ENCODE measurements at places on chromosomes 16 and 17. TPM values are rescaled to one million over a fixed set of nuclear protein-coding genes. Genes with fewer than 3 reads are reported as not detected.

GNG13 gene
- total RNA-seq = not detected

BCL6B gene
- not detected for total RNA-seq

CPHXL2 gene
- not detected for total RNA-seq

GRCh38 chr16:58515871-58516767 is 802 bp downstream of the SETD6 start:
- H3K27me3 ChIP-seq = no peaks in the 10 kb centered on the region
- peak overlapping the region; percentile 75 for H3K4me3 ChIP-seq
- H3K27ac ChIP-seq = peak overlapping the region; percentile 26
- H3K36me3 ChIP-seq = peaks cover 36% of the 10 kb centered on the region
- peak; percentile 76 for DNase-seq
- H3K4me1 ChIP-seq = peaks cover 8% of the 10 kb centered on the region

DNA sequence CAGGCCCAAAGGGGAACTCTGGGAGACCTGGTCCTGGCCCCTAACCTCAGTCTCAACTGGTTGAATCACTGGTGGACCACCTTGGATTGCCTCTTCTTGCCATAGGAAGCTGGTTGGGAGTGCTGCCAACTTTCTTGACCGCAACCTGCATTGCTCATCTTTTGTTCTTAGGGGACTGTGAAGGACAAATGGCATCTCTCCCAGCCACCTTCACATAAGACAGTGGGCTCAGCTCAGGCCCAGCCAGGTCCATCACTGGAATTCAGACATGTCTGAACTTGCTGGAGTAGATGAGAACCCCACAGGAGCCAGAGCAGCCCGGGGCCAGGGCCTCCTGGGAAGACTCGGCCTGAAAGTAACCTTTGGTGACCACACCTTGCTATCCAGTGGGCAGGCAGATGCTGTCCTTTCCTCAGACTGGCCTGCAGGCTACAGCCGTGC is 18.8 kb downstream of the ADORA2B start:
- peaks cover 40% of the 10 kb centered on the region for H3K4me1 ChIP-seq
- H3K27me3 ChIP-seq = no peaks in the 10 kb centered on the region
- peak overlapping the region; percentile 70 for H3K27ac ChIP-seq
- no peak overlapping the region for H3K4me3 ChIP-seq

- H3K27me3 ChIP-seq = no peaks in the 10 kb centered on the region
- no peak overlapping the region for H3K4me3 ChIP-seq
- H3K4me1 ChIP-seq = peaks cover 15% of the 10 kb centered on the region
- peak; percentile 84 for DNase-seq
- H3K27ac ChIP-seq = no peak overlapping the region
- no peaks in the 10 kb centered on the region for H3K36me3 ChIP-seq
Measured at GRCh38 chr17:72967277-72967970, 125.1 kb downstream of the SLC39A11 start.

DNA sequence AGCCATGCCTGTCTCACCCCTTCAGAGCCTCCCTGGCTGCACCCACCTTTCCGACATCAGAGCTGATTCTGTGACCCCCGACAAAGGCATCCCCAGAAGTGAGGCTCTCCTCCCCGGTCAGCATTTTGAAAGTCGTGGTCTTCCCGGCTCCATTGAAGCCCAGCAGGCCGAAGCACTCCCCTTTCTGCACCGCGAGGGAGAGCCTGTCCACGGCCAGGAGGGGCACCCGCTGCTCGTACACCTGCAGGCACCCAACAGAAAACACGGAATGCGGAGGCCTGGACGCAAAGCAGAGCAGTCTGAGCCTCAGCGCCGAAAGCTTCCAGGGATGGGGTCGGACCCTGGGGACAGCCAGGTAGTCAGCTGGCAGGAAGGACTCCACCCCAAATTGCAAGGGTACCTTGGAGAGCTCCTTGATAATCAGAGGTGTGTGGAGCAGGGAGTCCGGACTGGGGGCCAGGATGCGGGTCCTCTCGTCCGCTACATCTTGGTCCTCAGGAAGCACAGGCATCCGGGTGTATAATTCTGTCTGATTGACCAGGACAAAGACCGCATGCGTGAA is 13.1 kb upstream of the RNPS1 start:
- H3K27ac ChIP-seq = no peak overlapping the region
- DNase-seq = peak; percentile 76
- H3K36me3 ChIP-seq = no peaks in the 10 kb centered on the region
- H3K27me3 ChIP-seq = peaks cover 36% of the 10 kb centered on the region
- no peak overlapping the region for H3K4me3 ChIP-seq
- H3K4me1 ChIP-seq = no peaks in the 10 kb centered on the region

- DNase-seq = no peak
- peaks cover 44% of the 10 kb centered on the region for H3K4me1 ChIP-seq
Measured at GRCh38 chr17:64632606-64633005, 29.5 kb downstream of the SMURF2 start.

DNA sequence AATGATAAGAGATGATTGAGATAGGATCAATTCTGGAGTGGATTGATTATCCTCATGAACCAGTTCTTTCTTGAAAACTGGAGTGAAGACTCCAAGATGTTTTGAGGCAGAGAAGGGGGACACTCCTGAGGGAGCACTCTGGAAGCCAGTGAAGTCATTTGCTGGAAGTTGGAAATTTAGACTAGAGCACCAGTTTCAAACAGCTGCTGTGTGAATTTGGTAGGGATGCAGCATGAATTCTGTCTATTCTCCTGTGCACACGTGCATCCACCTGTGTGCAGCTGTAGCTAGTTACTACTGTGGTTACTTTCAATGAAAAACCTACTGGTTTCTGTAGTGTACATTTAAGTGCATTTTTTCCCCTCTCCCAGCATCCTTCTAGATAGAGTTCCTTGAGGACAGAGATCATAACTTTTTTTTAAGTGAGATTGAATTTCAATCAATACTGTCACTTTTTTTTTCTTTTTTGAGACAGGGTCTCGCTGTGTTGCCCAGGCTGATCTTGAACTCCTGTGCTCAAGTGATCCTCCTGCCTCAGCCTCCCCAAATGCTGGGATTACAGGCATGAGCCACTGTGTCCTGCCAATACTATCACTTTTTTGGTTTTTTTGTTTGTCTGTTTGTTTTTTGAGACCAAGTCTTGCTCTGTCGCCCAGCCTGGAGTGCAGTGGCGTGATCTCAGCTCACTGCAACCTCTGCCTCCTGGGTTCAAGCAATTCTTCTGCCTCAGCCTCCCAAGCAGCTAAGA is 65.9 kb downstream of the TUBD1 start:
- no peak for DNase-seq
- no peak overlapping the region for H3K4me3 ChIP-seq
- peaks cover 63% of the 10 kb centered on the region for H3K4me1 ChIP-seq
- no peaks in the 10 kb centered on the region for H3K27me3 ChIP-seq
- peak overlapping the region; percentile 99 for H3K27ac ChIP-seq

DNA sequence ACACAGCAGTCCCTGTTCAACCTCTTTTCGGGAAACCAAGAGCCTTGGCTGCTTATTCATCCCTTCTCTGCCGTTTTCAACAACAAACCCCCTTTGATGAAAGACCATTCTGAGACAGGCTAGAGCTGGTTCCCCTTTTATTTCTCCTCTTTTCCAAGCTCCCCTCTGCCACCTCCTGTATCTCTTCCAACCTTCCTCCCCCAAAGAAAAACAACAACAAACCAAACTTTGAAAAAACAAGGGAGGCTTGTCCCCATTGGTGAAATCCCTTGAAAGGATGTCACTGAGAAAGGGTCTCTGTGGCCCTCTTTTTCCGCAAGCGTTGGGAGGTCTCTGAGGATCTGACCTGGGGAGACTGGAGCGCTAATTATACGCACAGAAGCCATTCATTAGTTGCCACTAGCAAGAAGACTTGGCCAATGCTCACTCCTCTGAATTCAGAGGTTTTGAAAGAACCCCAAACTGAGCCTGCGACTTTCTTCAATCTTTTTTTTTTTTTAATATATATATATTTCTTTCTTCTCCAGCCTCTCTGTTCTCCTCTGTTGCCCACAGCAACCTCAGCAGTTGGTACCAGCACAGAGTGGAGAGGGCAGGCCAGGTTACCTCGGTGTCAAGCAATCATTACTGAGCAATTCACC is 101.4 kb downstream of the PITPNC1 start:
- peak overlapping the region; percentile 95 for H3K27ac ChIP-seq
- DNase-seq = no peak
- peaks cover 60% of the 10 kb centered on the region for H3K4me1 ChIP-seq
- H3K36me3 ChIP-seq = no peaks in the 10 kb centered on the region
- peak overlapping the region; percentile 56 for H3K4me3 ChIP-seq

GRCh38 chr16:2790631-2791030 is 3.3 kb upstream of the PRSS33 start:
- DNase-seq = no peak
- no peak overlapping the region for H3K4me3 ChIP-seq
- H3K36me3 ChIP-seq = no peaks in the 10 kb centered on the region

- peak within 1 kb of the TSS; percentile 56 for H3K27ac ChIP-seq
- peak within 1 kb of the TSS; percentile 78 for H3K4me3 ChIP-seq
- H3K27me3 ChIP-seq = no peaks in the 10 kb centered on the region
- peaks cover 21% of the 10 kb centered on the region for H3K36me3 ChIP-seq
Measured at GRCh38 chr17:732067-732901, at the start of gene TLCD3A. TLCD3A (plus strand) TSS chr17:732596; CDS start chr17:732648, 52 bp downstream.

GRCh38 chr17:41505809-41506767 is 676 bp upstream of the KRT13 start:
- H3K4me3 ChIP-seq = no peak overlapping the region
- H3K27ac ChIP-seq = no peak overlapping the region
- peaks cover 8% of the 10 kb centered on the region for H3K4me1 ChIP-seq

All from osteoblast (primary cell).